Activated CD4-positive, alpha-beta T cell treated with anti-CD3 and anti-CD28 coated beads, Interleukin-2, amount 10 ng/mL, durations not matched to agents 7 days and 5 days (primary cell): ENCODE measurements at places on chromosomes 6 and 20. TPM values are rescaled to one million over a fixed set of nuclear protein-coding genes. Genes with fewer than 3 reads are reported as not detected.

RRAGD gene
- total RNA-seq = 8.8 TPM

MYBL2 gene
- 110 TPM for total RNA-seq

- H3K27ac ChIP-seq = no peak overlapping the region
- H3K4me3 ChIP-seq = no peak overlapping the region
- H3K27me3 ChIP-seq = peaks cover 5% of the 10 kb centered on the region
- no peak for DNase-seq
- H3K36me3 ChIP-seq = no peaks in the 10 kb centered on the region
- H3K4me1 ChIP-seq = peaks cover 30% of the 10 kb centered on the region
Measured at GRCh38 chr6:47202644-47203205, 107.0 kb downstream of the TNFRSF21 start.

KCNQ5 gene
- 2.6 TPM for total RNA-seq

- H3K27me3 ChIP-seq = no peaks in the 10 kb centered on the region
- H3K36me3 ChIP-seq = no peaks in the 10 kb centered on the region
- no peaks in the 10 kb centered on the region for H3K4me1 ChIP-seq
- H3K27ac ChIP-seq = no peak overlapping the region
- no peak overlapping the region for H3K4me3 ChIP-seq
Measured at GRCh38 chr6:143158113-143158581, 97.5 kb downstream of the AIG1 start.

DNA sequence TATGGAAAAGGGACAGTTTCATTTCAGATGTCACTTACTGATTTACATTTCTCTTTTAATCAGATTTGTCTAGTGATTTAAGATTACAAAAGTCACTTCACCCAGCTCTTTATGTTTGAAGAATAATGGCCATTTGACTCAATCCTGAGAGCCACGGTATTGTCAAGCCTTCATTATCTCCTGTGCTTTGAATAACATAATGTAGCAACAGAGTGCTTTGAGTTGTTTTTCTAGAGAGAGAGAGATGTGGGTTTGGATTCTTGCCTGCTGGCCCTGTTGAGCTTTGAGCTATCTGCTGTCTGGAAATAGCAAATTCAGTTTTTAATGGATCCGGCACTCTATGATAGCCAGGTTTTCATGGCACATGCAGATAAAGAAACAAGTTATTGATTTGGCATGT is 478.4 kb upstream of the SOX4 start:
- H3K27me3 ChIP-seq = no peaks in the 10 kb centered on the region
- no peaks in the 10 kb centered on the region for H3K36me3 ChIP-seq
- no peak overlapping the region for H3K27ac ChIP-seq
- H3K4me1 ChIP-seq = no peaks in the 10 kb centered on the region
- DNase-seq = no peak

NAA20 gene
- total RNA-seq = 47.2 TPM

GRCh38 chr20:61520893-61521460 is 268.9 kb downstream of the CDH4 start:
- H3K4me3 ChIP-seq = no peak overlapping the region
- no peak overlapping the region for H3K27ac ChIP-seq
- DNase-seq = no peak
- no peaks in the 10 kb centered on the region for H3K4me1 ChIP-seq
- no peaks in the 10 kb centered on the region for H3K27me3 ChIP-seq

GRCh38 chr20:46948081-46948480 is 53.4 kb downstream of the EYA2 start:
- no peak for DNase-seq
- H3K4me3 ChIP-seq = no peak overlapping the region
- H3K27ac ChIP-seq = no peak overlapping the region
- H3K4me1 ChIP-seq = no peaks in the 10 kb centered on the region
- H3K27me3 ChIP-seq = peaks cover 17% of the 10 kb centered on the region
- H3K36me3 ChIP-seq = no peaks in the 10 kb centered on the region

CST4 gene
- total RNA-seq = not detected

GRCh38 chr20:2005831-2006426 is 12.1 kb upstream of the PDYN start:
- no peak overlapping the region for H3K4me3 ChIP-seq
- DNase-seq = peak; percentile 77
- H3K36me3 ChIP-seq = no peaks in the 10 kb centered on the region
- no peaks in the 10 kb centered on the region for H3K4me1 ChIP-seq

DNA sequence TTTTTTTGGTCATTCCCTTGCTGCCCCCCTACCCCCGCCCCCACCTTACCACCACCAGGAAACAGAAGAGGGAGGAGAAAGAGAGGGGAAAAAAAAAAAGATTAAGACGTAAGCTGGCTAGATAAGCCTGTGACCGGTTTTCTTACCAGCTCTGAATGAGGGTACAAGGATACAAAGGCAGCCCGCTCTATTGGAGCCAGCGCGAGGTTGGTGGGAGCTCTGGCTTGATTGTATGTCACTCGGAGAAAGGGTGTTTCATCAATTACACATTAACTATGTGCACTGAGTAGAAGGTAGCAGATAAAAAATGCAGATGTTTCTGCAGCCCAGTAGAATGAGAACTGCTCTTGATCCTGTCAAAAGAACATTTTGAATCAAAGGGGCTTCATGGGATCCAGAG is 28.6 kb upstream of the OLIG3 start:
- no peak for DNase-seq
- H3K4me1 ChIP-seq = peaks cover 2% of the 10 kb centered on the region
- no peak overlapping the region for H3K4me3 ChIP-seq
- H3K27ac ChIP-seq = no peak overlapping the region
- peaks cover 8% of the 10 kb centered on the region for H3K36me3 ChIP-seq

GABBR1 gene
- 50.5 TPM for total RNA-seq

DNA sequence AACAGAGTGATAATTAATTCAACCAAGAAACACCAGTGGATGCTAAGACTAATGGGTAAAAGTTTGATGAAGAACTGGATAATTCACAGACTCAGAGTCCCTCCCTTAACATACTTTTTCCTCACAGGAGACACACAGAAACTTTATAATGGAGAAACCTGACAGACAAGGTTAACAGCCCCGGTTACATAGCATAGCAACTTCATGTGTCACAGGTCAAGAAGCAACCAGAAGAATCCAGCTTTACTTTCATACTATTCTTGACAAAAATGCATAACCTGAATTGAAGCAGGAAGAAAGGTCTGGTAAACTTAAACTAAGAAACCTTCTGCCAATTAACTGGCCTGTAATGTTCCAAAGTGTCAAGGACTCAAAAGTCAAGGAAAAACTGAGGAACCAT is 375.9 kb downstream of the RNF144B start:
- no peaks in the 10 kb centered on the region for H3K27me3 ChIP-seq
- no peak overlapping the region for H3K4me3 ChIP-seq
- no peak for DNase-seq
- H3K36me3 ChIP-seq = no peaks in the 10 kb centered on the region
- H3K4me1 ChIP-seq = no peaks in the 10 kb centered on the region
- no peak overlapping the region for H3K27ac ChIP-seq

XKR7 gene
- total RNA-seq = not detected

NT5E gene
- total RNA-seq = 7.2 TPM
